Hematopoietic multipotent progenitor cell (in vitro differentiated cells): ENCODE measurements at places on chromosomes 6 and 20. TPM values are rescaled to one million over a fixed set of nuclear protein-coding genes. Genes with fewer than 3 reads are reported as not detected.
A peak's percentile ranks its signal among the peaks of the same experiment; 100 is the strongest.

GRCh38 chr6:7238900-7239589 lies 74.0 kb downstream of the SSR1 start:
- DNase-seq = peak; percentile 79

GRCh38 chr20:35909176-35909575 lies 45.1 kb downstream of the SCAND1 start:
- no peak for DNase-seq

DNA sequence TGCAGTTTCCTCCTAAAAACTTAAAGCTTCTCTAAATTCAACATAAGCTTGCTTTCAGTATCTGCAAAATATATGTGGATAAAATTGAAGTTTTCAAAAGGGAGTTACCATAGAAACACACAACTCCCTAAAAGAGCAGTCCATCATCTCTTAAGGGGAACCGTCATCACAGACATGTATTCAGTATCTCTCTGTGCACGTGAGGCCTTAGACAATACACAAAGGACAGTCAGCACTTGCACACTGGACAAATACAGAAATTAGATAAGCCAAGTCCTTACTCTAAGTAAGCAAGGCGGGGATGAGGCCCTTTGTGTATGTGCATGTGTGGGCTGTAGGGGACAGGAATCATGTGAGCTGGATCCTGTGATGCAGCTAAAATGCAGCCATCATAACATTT lies 136.6 kb downstream of the BACH2 start:
- DNase-seq = no peak

Gene ANKRD6
- 15.3 TPM for total RNA-seq

Gene SLC22A7
- not detected for total RNA-seq

DNA sequence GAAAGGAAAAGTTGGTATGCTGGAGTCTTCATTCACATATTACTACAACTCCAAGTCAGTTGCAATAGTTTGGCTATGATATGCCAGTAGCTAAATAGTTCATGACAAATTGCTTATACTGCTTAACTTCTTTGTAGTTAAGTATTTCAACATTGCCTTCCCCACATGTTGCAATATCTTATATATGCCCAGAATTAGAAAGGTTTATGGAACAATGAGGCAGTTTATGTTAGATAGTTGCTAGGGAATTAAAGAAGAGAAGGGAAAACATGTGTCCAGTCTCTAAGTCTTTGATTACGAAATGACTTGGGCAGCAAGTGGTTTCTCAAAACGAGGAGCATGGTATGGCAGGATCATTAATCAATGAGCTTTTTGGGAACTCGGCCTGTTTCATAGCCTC lies 145.8 kb downstream of the PLCB4 start:
- no peak for DNase-seq

Gene PNLDC1
- not detected for total RNA-seq

GRCh38 chr6:106823732-106824351 lies 150.7 kb downstream of the CD24 start:
- no peak for DNase-seq
